Naive thymus-derived CD8-positive, alpha-beta T cell (primary cell): ENCODE measurements at places on chromosomes 12 and 14.

DNA sequence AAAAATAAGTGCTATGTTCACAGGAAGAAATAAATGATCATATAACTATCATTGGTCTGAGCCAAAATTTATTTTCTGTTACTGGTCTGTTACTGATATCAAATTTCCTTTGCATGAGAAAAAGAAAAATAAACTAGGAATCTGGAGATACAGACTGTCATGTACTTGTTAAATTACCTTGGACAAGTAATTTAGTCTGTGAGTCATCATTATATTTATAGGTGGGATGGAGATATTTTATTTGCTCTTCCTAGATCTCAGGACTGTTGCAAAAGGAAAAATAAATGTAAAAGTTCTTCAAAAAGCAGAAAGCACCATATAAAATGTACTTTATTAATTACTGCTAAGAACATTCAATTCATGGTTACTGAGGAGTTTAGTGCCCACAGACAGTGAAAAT is 174.4 kb downstream of the PTPRO start:
- H3K27me3 ChIP-seq, result peaks cover 9% of the 10 kb centered on the region
- peaks cover 13% of the 10 kb centered on the region for H3K36me3 ChIP-seq
- no peak overlapping the region for H3K4me3 ChIP-seq
- DNase-seq, result no peak
- no peak overlapping the region for H3K27ac ChIP-seq

DNA sequence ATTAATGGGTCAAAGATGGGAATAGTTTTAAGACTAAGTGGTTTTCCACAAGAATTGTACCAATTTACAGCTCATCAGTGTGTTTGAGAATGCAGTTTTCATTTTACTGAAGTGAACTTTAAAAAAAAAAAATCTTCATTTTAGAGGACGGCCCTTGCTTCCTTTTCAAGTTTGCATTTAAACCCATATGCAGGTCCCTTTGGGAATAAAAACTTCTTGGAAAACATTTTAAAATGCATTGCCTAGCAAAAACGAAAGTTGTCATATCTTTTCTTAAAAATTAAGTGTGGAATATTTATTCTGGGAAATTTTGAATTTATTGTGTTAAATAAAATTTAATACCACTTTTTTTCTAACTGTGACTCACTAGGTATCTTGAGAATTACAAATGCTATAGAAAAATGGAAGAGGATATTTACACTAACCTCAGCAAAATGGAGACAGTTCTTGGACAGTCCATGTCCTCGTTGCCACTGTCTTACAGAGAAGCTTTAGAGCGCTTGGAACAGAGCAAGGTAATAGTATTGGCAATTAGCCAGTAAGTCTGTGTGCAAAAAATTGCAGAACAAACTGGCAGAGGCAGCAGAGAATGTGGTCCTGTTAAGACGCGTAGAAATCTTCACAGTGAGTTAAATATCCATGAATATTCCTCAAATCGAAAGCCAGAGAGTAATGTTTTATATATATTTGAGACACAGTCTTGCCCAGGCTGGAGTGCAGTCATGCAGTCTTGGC is 209.7 kb downstream of the SYNE2 start:
- H3K27ac ChIP-seq, result no peak overlapping the region
- no peaks in the 10 kb centered on the region for H3K36me3 ChIP-seq
- H3K4me3 ChIP-seq, result no peak overlapping the region
- no peaks in the 10 kb centered on the region for H3K27me3 ChIP-seq
- DNase-seq, result no peak

DNA sequence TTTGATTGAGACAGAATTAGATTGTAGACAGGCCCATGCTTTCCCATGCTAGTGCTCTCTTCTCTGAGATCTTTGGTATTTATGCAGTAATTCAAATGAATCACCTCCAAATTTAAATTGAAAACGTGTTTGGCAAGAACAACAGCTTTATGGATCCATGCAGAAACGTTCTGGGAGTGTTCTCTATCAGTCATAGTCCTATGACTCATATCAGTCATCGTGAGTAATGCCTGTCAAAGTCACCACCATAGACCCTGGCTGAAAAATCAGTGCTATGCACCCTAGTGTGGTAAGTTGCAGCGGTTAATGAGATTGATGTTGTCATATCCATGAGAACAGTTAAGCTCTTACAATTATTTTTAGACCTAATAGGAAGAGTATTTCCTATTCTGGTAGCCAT is 90.1 kb upstream of the FOXG1 start:
- no peaks in the 10 kb centered on the region for H3K27me3 ChIP-seq
- H3K4me3 ChIP-seq, result no peak overlapping the region
- H3K4me1 ChIP-seq, result no peaks in the 10 kb centered on the region
- H3K36me3 ChIP-seq, result no peaks in the 10 kb centered on the region
- DNase-seq, result no peak

GRCh38 chr14:78836777-78837176 is 666.6 kb downstream of the NRXN3 start:
- H3K27ac ChIP-seq, result no peak overlapping the region
- no peaks in the 10 kb centered on the region for H3K4me1 ChIP-seq
- DNase-seq, result no peak
- H3K36me3 ChIP-seq, result no peaks in the 10 kb centered on the region
